Activated CD8-positive, alpha-beta memory T cell treated with anti-CD3 and anti-CD28 coated beads, Interleukin-2, amount 10 ng/mL, durations not matched to agents 7 days and 5 days (primary cell): ENCODE measurements at places on chromosomes 1 and 21.

DNA sequence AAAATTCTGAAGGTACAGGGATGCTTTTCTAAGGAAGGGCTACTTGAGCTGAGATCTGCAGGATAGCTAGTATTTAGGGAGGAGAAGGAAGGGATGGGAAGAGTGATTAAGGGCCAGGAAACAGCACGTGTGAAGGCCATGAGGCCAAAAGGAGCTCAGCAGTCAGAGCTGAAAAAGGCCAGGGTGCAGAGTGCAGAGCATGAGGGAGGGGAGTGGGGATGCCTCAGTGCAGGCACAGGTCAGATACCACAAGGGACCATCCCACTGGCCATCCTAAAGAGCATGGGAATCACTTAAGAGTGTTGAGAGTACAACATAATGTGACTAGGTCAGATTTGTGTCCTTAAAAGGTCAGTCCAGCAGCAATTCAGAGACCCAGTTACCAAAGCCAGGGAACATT is 16.0 kb downstream of the LRRN2 start:
- DNase-seq = no peak

GRCh38 chr1:229726061-229726460 is 100.0 kb downstream of the URB2 start:
- DNase-seq = no peak

DNA sequence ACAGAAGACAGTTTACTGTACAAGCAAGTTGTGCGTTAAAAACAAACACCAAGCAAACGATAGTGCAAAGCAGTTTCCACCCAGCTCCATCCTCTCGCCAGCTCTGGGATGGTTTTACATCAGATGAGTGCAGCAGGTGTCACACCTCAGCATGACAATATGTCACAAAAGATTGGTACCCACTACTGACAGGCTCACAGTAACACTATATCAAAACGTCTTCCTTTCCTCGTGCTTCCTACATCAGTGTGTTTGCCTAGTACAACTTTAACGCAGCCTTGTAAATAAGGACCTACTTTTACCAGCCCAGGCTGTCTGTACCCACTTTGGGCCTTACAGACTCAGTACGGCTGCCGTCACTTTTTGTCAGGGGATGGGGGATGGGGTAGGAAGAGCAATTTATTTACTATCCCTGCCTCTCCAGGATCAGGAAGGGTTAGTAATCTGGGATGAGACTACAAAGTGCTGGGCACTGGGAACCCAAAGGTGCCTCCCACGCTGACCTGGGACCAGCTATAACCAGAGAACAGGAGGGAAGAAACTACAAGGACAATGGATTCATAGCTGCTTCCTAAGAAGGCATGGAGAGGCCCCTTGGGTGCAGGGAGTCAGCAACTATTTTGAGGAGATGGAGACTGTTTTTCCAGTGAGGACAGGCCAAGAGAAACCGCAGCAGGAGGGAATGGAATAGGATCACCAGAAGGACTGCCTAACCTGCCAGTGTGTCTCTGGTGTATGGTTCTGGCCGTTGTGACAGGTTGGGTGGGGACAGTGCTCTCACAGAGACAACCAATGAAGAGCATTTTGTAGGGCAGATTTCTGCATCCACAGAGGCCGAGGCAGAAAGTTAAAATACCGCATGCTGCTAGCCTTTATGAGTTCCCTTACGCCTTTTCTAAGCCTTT is 30.2 kb downstream of the RUNX3 start:
- DNase-seq = peak; percentile 47

DNA sequence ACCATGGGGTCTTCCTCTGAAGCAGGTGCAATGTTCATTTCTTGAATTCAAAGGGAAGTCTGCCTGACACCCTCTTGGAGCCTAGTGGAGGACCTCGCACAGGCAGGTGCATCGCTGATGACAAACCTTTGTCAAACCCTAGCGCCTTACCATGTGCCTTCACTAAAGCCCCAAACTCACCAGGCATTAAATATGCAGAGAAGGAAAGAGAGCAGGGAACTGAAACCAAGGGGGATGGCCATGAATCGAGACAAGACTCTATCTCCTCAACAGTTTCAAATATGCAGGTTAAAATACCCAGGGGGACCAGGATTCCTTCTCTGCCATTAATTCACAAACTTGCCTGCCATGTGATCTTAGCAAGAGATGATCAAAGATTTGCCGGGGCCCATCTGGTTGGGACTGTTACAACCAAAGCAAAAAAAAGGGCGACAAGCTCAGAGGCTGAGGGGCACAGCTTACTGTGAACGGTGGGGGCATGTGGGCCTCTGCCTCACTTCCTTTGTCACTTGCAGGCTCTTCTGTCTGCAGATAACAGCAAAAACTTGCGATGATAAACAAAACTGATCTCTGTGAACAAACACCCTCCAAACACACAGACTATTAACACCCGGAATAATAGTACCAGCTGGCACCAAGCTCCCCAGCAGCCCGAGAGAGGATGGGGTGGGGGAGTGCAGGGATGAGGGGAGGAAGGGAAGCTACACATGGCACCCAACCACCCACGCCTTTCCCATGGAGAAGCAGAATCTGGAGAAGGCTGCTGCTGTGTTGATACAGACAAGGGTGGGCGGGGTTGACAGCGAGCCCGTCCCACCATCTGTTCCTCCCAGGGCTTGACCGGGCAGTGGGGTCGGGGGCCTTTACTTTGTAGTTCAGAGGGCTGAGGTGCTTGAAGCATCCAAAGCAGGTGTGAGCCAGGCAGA is 33.9 kb downstream of the TMEM63A start:
- no peak for DNase-seq

DNA sequence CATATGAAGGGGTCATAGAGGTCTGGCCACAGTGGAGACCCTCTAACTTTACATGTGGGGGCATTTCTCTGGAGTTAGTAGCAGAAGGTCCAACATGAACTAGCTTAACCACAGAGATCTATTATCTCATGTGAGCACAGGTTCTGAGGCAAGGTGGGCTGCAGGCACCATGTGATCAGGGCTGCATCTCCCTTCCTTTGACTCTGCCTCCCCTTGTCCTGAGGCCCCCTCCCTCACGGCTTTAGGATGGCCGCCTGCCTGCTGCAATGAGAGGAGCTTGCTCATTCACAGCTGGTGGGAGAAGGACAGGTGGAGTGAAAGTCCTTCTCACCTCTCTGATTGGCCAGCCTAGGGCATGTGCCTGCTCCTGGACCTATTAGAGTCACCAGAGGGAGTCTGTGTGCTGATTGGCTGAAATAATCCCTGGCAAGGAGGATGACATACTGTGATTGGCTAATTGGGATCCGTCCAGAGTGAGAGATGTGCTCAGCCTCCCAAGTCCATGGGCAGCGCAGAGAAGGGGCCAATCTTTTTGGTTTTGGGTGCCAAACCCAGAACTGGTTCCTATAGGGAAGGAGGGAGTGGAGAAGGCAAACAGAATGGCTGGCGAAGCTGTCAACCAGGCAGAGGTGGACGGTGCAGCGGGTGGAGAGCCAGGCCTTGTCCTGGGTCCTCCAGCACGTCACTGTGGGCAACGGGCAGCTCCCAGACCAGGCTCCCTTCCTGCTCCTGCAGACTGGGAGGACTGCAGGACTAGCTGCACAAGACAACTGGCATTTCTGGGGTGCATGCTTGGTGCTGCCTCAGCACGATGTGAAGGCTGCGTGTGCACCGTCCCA is 39.4 kb upstream of the C1orf174 start:
- DNase-seq = no peak

DNA sequence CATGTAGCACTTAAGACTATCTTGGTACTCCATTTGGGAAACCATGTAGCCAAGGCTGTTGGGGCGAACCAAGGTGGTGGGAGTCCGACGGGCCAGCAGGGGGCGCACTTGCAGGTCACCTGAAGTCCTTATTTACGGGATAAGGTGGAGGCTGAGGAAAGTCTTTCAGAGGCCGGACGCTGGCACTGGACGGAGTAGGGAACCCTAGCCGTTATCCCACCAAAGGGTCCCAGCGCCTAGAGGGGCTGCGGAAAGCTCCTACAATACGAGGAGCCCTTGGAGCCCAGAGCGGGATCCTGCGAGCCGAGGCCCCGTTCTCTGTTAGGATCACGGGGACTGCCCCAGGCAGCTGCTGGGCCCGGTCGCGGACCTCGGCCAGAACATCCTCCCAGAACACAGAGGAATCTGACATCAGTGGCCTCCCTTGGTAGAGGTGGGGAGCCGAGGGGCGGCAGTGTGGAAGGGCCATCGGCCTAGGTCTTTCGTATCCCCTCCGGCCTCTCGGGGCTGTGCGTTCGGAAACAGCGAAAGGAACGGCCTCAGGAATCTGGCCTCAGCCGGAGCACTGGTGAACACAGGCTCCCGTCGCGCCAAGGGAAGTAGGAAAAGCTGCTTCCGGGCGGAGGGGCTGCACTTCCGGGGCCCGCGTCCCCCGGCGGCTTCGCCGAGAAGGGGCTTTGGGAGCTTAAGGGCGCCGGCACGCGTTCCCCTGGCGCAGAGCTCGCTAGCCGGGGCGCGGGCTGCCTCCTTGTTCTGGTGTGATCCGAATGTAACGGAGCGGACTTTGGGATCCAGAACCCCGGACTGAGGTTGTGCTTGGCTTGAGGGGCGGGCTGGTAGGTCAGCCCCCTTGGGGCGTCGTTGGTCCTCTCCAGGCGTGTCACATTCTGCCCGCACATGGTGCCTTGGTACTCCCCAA is 29.9 kb upstream of the RPTN start:
- peak; percentile 86 for DNase-seq

DNA sequence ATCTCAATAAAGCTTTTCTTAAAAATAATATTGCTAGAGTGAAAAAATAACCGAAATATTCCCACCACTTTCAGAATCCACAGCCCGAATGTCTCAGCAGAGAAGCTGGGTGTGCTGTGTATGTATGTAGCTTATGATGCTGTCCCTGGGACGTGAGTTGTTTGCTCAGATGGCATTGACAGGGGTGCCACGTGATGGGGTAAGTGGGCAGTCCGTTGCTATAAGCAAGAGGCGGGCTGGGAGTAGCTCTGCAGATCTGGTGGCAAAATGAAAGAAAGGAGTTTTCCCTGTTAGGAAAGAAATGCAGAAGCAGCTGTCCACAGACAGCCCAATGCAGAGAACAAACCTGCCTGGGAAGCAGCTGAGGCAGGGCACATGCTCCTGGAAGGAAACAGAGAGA is 3.8 kb upstream of the FAM20B start:
- DNase-seq = no peak

- no peak for DNase-seq
Measured at GRCh38 chr1:198883184-198883583, 244.3 kb downstream of the PTPRC start.

DNA sequence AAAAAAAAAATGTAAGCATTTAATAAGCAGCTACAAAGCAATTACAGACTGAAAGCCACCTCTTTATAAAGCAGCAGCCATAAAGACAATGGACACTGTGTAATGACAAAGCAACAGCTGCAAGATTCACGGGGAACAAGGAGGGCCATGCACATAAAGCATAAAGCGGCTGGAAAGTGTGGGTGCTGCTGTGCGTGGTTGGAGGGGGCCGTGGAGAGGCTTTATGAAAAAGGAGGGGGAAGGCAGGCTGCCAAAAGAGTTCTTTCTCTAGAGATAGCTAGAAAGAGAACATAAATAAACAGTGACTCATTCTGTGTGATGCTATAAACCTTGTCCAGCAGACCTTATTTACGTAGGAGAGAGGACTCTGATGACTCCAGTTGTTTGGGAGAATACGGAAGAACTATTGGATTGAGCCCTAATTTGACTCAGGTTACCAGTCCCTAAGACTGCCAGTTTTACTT is 49.3 kb downstream of the ADAMTS1 start:
- no peak for DNase-seq

GRCh38 chr1:21539933-21540332 is 30.7 kb downstream of the ALPL start:
- DNase-seq = no peak

GRCh38 chr1:92043621-92044020 is 13.8 kb downstream of the EPHX4 start:
- DNase-seq = no peak

- no peak for DNase-seq
Measured at GRCh38 chr1:21012937-21013336, 163.8 kb downstream of the EIF4G3 start.

GRCh38 chr1:25774921-25775771 is 24.8 kb upstream of the SELENON start:
- peak; percentile 86 for DNase-seq

DNA sequence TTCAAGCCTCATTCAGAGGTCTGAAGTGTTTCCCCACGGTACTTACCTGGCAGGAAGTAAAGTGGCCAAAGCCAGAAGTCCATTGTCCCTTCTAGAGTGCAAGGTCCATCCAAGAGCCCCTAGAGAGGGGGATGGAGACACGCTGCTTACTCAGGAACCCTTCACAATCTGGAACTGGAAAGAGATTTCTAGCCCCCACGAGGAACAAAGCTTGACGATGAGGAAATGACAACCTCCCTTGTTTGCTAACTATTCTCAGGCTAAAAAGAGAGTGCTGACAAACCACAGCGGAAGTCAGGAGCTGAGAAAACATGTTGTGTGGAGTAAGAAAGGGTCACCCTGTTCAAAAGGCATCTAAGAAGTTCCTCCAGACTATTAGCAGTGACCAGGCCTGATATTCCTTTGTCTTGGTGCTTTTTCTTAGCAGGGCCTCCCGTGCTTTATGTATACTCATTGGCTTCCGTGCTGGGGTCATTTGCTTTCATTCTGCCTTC is at the start of gene FCMR:
FCMR (minus strand) TSS at position 170 of the 494 bp plus-strand sequence; CDS start at position 83, 87 bp downstream.
- DNase-seq = peak; percentile 76

DNA sequence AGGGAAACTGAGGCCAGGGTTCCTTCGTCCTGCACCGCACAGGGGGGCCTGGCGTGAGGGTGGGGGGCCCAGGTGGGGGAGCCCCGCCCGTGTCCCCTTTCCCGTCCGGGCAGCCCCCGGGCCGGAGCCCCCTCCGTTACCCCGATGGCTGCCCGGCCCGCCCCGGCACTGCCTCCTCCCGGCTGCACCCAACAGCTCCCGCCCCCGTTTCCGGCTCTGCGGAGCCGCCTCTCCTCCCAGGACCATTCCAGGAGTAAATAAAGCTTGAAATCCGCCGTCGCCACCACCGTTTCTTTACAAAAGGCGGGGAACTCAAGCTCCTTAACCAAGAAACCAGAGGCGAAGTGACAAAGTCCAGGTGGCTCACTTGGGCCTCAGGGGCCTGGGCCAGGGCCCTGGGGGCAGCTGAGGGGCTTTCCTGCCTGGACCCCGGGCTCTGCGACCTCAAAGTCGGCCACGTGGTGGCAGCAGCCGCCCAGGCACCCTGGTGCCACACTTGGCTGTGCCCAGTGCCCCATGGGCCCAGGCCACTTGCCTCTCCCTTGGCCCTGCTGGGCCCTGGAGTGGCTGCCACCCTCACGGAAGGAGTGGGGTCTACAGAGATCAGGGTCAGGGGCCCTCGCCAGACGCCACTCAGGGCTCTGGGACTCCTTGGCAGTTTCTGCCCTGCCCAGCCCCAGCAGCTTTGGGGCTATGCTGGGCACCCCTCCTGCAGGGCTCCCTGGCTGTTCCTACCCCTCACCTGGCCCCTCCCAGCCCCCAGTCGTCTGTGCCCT is 514 bp upstream of the FAAP20 start:
- peak; percentile 93 for DNase-seq

- DNase-seq = no peak
Measured at GRCh38 chr1:192916021-192916420, 107.2 kb downstream of the RGS2 start.

GRCh38 chr1:240967070-240967724 is 355.2 kb upstream of the GREM2 start:
- no peak for DNase-seq

GRCh38 chr1:38547321-38547720 is 312.3 kb downstream of the RRAGC start:
- DNase-seq = no peak

- DNase-seq = peak; percentile 63
Measured at GRCh38 chr1:236159704-236160539, 17.6 kb downstream of the GPR137B start.
